Activated naive CD4-positive, alpha-beta T cell treated with anti-CD3 and anti-CD28 coated beads for 36 hours (primary cell): ENCODE measurements at places on chromosomes 13 and 19.

GRCh38 chr19:39372941-39373340 lies 18.0 kb downstream of the PAF1 start:
- no peak for DNase-seq

DNA sequence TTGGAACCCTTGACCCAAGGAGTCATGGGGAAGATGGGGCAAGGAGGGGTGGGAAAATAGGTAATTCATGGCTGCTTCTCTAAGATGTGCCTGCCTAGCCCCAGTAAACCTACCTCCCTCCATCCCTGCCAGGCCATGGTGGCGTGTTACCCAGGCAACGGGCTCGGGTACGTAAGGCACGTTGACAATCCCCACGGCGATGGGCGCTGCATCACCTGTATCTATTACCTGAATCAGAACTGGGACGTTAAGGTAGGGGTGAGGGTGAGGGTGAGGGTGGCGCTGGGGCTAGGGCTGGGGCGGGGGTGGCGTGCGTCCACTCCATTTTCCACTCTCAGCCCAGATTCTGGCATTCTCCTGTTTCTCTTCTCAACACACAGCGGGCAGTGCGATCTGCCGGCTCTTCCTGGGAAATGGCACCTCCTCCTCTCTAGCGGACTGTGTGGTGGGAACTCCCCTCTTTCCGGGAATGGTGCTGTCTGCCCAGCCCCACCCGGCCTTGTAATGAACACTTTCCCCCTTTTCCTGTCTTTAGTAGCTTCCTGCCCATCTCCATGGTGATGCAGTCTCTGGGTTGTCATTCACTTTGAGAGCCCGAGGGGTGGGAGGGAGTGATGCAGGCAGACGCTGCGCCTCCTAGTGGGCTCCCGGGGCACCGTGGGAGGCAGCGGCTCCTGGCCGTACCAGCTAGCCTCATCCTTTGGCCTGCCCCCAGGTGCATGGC lies 7.6 kb downstream of the EGLN2 start:
- peak; percentile 90 for DNase-seq

DNA sequence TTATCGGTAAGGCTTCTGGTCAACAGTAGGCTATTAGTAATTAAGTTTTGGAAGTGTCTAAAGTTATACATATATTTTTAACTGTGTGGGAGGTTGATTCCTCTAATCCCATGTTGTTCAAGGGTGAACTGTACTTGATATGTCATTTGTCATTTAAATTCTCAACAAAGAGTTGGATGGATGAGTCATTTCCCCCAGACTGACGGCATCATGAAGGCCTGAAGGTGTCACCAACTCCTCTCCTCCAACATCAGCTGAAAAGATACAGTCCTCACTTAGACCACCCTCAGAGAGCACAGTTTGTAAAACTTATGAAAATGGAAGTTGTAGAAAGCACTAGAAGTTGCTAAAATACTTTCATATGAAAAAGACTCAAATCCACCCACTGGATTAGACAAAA lies 48.8 kb downstream of the DCLK1 start:
- no peak for DNase-seq

- DNase-seq: no peak
Measured at GRCh38 chr13:72463561-72463960, 263.9 kb downstream of the MZT1 start.

DNA sequence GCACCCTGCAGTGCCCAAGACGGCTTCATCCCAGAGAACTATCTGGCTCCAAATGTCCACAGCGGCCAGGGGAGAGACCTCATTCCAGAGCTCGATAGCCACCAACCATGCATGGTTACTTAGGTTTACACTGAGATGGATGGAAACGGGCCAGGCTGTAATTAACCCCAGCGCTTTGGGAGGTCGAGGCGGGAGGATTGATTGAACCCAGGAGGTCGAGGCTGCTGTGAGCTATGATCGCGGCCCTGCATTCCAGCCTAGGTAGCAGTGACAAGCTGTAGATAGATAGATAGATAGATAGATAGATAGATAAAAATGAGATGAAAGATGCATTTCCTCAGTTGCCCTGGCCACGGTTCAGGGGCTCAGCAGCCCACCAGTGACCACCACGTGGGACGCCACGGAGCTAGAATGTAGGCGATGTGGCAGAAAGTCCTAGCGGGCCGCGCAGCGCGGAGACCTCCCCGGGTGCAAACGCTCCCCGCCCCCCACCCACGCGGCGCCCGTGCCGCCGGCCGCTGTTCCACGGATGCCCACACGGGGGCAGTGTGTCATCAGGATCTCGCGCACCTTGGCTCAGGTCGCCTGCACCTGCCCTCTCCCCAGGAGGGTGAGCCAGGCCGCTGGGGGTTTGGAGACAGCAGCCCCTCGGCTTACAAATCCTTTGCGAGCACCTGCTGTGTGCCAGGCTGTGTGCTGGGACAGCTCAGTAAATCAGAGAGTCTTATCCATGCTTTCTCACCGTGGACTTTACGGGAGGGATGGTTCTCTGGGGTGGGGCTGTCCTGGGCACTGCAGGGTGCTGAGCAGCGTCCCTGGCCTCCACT lies 13.5 kb upstream of the TLE5 start:
- DNase-seq: peak; percentile 80
